ENCODE measurements at places on chromosomes 11 and 22. TPM values are rescaled to one million over a fixed set of nuclear protein-coding genes. Genes with fewer than 3 reads are reported as not detected.

DNA sequence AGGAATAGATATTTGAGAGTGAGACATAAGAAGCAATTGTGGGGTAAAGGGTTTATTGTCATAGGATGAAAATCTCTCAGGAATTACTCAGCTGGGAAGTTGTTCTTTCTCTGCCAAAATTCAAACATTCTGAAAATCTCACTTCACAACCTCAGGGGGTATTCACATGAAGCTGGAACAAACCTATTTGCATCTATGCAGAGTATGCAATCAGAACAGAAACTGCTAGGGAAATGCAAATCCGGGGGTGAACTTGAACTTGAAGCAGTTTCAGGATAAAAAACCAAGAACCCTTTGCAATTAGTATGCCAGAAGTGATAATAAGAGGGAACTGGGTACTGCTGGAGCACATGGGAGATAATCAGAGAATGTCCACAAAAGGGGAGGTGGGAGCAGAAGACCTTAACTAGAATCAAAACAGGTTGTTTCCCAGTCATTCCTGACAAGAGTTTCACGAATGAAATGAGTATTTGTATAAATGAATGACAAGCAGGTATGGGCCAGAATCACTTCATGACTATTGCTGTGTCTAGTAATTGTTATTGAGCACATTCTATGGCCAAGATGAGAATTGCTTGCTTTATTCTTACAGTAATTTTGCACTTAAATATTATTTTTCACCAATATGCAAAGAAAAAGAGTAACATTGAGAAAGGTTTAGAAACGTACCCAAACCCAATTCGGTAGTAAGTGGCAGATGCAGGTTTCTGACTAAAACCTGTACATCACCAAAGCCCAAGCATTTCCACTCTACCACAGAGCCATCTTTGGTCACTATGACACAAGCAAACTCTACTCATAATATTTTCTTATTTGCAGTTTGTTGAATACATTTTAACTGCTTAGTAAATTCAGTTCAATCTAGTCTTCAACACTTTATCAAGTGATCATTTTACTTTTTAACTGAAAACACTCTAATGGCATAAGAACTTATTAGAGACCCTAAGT is 61.8 kb upstream of the UBASH3B start:
- no peaks in the 10 kb centered on the region for H3K36me3 ChIP-seq
- no peak for DNase-seq
- no peak overlapping the region for H3K27ac ChIP-seq
- H3K4me1 ChIP-seq, result no peaks in the 10 kb centered on the region
- H3K27me3 ChIP-seq, result no peaks in the 10 kb centered on the region
- no peak overlapping the region for H3K4me3 ChIP-seq

DNA sequence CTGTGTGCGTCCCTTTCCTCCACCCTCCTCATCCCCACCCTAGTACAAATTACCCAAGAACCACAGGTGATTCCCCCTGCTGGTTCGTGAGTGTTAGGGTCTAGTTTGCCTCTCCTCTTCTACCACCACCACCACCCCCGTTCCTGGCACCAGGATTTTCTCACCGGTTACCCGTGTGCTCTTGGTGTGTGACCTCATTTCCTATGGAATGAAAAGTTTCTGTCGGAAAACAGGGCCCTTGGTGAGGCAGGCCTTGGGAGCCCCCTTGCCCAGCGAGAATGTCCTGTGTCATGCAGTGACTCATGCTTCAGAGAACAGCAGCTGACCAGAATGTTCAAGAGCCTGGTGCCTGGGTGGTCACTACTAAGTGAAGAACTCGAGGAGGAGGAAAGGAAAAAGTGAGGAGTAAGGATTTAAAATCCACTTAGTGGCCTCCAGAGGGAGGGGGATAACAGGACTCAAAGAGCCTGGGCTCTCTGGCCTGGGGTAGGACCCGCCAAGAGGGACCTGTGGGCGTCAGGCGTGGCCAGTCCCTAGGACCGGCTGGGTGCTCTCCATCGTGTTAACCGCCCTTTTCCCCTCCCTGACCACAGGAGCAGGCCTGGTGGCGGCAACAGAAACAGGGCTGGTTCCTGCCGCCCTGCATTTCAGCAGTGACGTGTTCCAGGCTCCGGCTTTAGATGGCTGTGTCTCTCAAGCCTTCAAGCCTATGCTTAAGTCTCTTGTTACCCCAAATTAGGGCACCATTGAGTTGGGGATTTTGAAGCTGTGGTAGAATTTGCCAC is 30.2 kb downstream of the C22orf31 start:
- H3K4me1 ChIP-seq, result peaks cover 53% of the 10 kb centered on the region
- peak; percentile 88 for DNase-seq
- H3K4me3 ChIP-seq, result peak overlapping the region; percentile 51
- H3K36me3 ChIP-seq, result no peaks in the 10 kb centered on the region

TLCD5 gene
- 8.6 TPM for total RNA-seq

OR9I1 gene
- total RNA-seq, result not detected

DNA sequence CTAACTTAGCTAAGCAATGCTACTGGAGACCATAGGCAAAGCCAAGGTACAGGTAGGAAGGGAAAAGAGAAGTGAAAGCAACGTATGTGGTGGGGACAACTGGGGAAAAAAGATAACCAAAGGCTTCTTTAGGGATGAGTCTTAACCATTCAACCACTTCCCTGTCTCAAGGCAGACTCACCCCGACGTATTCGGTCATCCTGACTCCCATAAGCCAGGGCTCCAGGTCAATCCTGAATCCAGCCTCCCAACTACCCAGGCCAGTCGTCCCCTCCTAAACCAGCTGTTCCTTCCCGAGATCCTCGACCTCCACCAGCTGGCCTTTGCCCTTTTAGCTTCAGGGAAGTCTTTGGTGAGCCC is 330 bp downstream of the ACP2 start:
- H3K4me1 ChIP-seq, result peaks cover 30% of the 10 kb centered on the region
- H3K4me3 ChIP-seq, result peak overlapping the region; percentile 63
- no peak for DNase-seq
- peaks cover 41% of the 10 kb centered on the region for H3K36me3 ChIP-seq
- peak overlapping the region; percentile 91 for H3K27ac ChIP-seq

TXN2 gene
- 7.0 TPM for total RNA-seq

DEUP1 gene
- total RNA-seq, result not detected

DNA sequence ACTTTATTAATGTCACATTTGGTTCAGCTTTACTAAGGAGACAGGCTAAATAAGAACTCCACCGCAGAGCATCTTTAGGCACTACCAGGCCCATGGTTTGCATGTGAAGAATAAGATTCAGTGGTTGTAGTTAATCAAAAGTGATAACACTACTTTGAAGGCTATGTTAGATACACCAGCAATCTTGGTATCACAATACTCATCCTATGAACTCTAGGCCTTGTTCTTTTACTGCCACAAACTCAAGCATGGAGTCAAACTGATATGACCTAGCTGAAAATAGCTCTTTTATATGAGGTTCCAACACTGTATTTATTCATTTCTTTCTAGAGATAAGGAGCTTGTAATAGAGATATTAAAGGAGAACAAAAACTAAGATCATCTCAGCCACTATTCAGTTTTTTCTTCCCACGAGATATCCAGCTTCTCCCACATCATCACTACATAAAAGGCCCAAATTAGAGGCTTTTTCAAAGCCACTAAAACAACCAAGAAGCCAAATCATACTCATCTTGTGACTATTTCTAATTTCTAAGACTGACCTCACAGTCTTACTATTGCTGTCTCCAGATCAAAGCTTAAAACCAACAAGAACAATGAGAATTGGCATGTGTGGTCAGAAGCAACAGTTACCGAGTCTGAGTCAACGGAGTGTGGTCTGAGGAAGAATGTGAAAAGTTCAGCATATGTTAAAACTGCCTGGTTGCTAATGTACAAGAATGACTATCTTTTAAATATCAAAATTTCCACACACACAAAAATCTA is 25.1 kb upstream of the GUCY1A2 start:
- no peaks in the 10 kb centered on the region for H3K36me3 ChIP-seq
- H3K27ac ChIP-seq, result no peak overlapping the region
- H3K4me1 ChIP-seq, result no peaks in the 10 kb centered on the region
- H3K27me3 ChIP-seq, result no peaks in the 10 kb centered on the region

DNA sequence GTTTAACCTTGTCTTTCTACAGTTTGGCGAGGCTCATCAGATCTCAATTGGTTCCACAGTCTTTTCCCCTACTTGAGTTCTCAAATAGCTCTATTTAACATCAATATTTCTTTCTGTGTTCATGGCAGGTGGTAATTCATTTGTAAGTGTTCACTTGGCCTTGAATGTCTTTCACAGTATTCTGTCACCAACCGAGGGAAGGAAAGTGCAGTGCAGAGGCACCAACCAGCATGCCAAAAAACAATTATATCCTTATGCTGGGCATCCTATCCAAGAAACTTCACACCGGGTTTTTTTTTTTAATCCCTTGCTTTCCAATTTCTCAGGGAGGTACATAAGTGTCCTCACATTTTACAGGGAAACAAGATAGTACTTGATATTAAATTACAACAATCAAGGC is 55.0 kb upstream of the ZC3H12C start:
- no peak for DNase-seq
- no peaks in the 10 kb centered on the region for H3K36me3 ChIP-seq
- no peak overlapping the region for H3K27ac ChIP-seq
- no peaks in the 10 kb centered on the region for H3K27me3 ChIP-seq
- no peaks in the 10 kb centered on the region for H3K4me1 ChIP-seq

TRIM51 gene
- total RNA-seq, result not detected

GRCh38 chr11:19729141-19729540 is 16.5 kb downstream of the NAV2 start:
- peaks cover 10% of the 10 kb centered on the region for H3K4me1 ChIP-seq
- no peak overlapping the region for H3K4me3 ChIP-seq
- H3K36me3 ChIP-seq, result no peaks in the 10 kb centered on the region
- H3K27me3 ChIP-seq, result no peaks in the 10 kb centered on the region

MICAL3 gene
- total RNA-seq, result 40.2 TPM

DNA sequence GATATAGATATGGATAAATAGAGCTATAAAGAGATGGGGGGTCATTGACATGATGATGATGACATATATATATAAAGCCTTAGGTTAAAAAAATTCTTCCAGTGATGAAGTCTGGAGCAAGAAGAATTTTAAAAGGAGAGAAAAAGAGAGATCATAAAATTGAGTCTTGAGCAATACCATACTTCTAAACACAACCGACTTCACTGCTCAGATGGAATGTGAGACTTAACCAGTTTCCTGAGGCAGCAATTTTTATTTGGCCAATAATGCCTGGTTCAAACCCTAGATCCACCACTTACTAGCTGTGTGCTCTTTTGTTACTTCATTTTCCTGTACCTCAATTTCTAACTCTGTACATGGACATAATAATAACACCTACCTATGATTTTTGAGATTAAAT is 229.5 kb downstream of the TTC28 start:
- H3K4me3 ChIP-seq, result no peak overlapping the region
- H3K36me3 ChIP-seq, result no peaks in the 10 kb centered on the region
- H3K4me1 ChIP-seq, result no peaks in the 10 kb centered on the region
- H3K27me3 ChIP-seq, result no peaks in the 10 kb centered on the region
- H3K27ac ChIP-seq, result no peak overlapping the region

DNA sequence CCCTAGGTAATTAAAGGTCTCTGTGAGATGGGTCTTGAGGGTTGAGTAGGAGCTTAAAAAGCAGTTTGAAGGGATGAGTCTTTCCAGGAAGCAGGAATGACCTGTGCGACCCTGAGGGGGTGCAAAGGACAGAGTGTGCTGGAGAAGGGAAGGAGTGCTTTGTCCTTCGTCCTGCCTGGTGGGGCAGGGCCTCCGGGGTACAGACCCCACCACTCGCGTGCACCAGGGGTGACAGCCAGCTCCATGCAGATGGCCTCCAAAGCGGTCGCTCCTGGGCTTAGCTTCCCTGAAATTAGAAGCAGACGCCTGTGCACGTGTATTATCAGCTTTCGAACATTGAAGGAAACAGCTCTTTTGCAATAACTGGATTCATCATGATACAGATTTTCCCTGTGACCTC is 959.8 kb downstream of the BRD1 start:
- no peak overlapping the region for H3K27ac ChIP-seq
- H3K27me3 ChIP-seq, result peaks cover 67% of the 10 kb centered on the region
- no peak for DNase-seq
- no peaks in the 10 kb centered on the region for H3K4me1 ChIP-seq
- no peak overlapping the region for H3K4me3 ChIP-seq

RASSF10 gene
- 2.2 TPM for total RNA-seq

- no peak overlapping the region for H3K27ac ChIP-seq
- H3K4me1 ChIP-seq, result peaks cover 39% of the 10 kb centered on the region
- no peak for DNase-seq
Measured at GRCh38 chr11:63532799-63533475, 3.7 kb upstream of the PLAAT4 start.

GRCh38 chr11:123257370-123257769 is 62.3 kb upstream of the CLMP start:
- H3K36me3 ChIP-seq, result no peaks in the 10 kb centered on the region
- no peaks in the 10 kb centered on the region for H3K27me3 ChIP-seq
- no peak overlapping the region for H3K27ac ChIP-seq
- DNase-seq, result no peak

GRCh38 chr11:44614281-44614775 is 48.9 kb downstream of the CD82 start:
- no peak overlapping the region for H3K4me3 ChIP-seq
- peaks cover 45% of the 10 kb centered on the region for H3K36me3 ChIP-seq
- H3K4me1 ChIP-seq, result peaks cover 63% of the 10 kb centered on the region
- no peak for DNase-seq
- H3K27me3 ChIP-seq, result no peaks in the 10 kb centered on the region
- no peak overlapping the region for H3K27ac ChIP-seq

DNA sequence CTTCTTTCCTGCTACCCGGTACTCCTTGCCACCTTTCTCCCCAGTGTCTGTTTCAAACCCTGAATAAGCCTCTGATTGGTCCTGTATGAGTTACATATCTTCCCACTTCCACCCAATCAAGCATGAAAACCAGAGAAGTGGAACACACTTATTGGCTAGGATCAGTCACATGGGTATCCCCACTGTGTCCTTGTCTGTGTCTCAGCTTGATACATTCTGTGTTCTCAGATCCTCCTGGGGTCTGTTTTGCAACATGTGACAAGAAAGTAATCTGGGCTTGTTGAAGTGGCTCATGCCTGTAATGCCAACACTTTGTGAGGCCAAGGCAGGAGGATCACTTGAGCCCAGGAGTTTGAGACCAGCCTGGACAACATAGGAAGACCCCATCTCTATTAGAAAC is 23.9 kb downstream of the MCHR1 start:
- H3K4me1 ChIP-seq, result no peaks in the 10 kb centered on the region
- H3K27ac ChIP-seq, result no peak overlapping the region
- no peaks in the 10 kb centered on the region for H3K36me3 ChIP-seq
- no peak overlapping the region for H3K4me3 ChIP-seq
- H3K27me3 ChIP-seq, result no peaks in the 10 kb centered on the region
- no peak for DNase-seq

TRPT1 gene
- total RNA-seq, result 425 TPM
